ENCODE measurements at places on chromosomes 3 and 15. TPM values are rescaled to one million over a fixed set of nuclear protein-coding genes. Genes with fewer than 3 reads are reported as not detected.

- ATAC-seq, result no peak
Observed at GRCh38 chr15:43702701-43703424, 9.2 kb downstream of the CKMT1A start.

DNA sequence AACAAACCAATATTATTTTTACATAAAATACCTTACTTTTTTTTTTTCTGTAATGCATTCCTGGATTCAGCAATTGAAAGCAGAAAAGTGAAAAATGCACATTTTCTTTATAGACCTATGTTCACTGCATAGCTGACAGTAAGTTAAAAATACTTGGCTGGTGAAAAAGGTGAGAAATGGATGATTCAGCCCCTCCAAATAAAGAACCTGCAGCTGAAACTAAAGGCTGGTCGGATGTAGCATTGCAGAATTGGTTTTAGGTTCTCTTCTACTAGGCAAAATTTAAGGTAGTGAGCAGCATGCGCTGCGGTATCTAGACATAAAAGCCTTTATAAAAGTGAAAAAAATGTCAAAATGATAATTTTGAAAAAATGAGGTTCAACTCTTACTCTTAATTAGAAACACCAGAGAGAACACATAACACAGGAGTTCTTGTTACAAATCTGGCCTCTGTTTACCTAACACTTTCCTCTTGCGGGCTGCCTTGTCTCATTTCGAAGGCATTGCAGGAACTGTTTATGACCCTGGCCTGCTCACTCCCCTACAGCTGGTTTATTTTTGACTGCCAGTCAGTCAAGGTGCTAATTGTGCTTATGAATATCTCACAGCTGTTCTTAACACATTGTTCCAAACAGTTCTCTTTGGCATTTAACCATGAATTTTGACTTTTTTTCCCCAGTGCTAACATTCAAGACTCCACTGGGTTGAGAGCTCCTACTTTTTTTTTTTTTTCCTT lies 455.4 kb upstream of the TBL1XR1 start:
- no peak for ATAC-seq

- no peak for ATAC-seq
Observed at GRCh38 chr15:49460411-49460941, 37.4 kb downstream of the FGF7 start.

GRCh38 chr3:46693038-46693891 lies at the start of gene ALS2CL:
Gene ALS2CL (minus strand): TSS chr3:46693679. CDS start chr3:46689440, 4,239 bp downstream.
- ATAC-seq, result peak; percentile 60

GRCh38 chr3:196962108-196962929 lies 6.3 kb downstream of the PIGZ start:
- no peak for ATAC-seq

DNA sequence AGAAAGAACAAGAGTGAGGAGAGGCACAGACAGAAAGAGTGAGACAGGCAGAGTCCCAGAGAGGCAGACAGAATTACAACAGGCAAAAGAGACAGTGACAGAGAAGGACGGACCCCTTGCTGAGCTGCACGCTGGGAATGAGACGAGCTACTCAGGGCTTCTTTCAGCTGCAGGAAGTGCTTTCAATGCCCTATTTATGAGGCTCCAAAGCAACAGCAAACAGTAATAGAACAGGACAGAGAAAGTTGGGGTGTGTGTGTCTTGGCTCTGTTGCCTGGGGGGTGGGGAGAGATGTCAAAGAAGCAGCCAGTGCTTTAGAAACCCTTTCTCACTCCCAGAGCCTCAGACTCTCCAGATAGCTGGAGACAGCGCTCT lies 502 bp upstream of the TIMP4 start:
- ATAC-seq, result peak; percentile 32

- no peak for ATAC-seq
Observed at GRCh38 chr3:197165890-197166289, 132.5 kb downstream of the DLG1 start.

DNA sequence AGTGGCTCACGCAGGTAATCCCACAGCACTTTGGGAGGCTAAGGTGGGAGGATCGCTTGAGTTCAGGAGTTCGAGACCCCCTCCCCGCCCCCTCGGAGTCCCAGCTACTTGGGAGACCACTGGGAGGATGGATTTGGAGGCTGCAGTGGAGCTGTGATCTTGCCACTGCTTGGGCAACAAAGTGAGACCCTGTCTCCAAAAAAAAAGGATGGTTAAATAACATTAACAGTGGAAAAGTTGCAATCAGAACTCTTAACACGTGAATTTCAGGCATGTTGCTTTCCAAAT lies 1.4 kb upstream of the TMEM87A start:
- ATAC-seq, result no peak

Gene ZNF501
- total RNA-seq, result 1.6 TPM

Gene RNF168
- 15.4 TPM for total RNA-seq

Gene KNG1
- 0.10 TPM for total RNA-seq

Gene LRRC3B
- 0.10 TPM for total RNA-seq

Gene CCR9
- 0.81 TPM for total RNA-seq

Gene ANKDD1A
- 1.7 TPM for total RNA-seq

Gene LRRIQ4
- total RNA-seq, result 1.2 TPM

Gene CCR8
- total RNA-seq, result 0.44 TPM
